MM.1S (cell line): ENCODE measurements at places on chromosomes 5 and 9.

DNA sequence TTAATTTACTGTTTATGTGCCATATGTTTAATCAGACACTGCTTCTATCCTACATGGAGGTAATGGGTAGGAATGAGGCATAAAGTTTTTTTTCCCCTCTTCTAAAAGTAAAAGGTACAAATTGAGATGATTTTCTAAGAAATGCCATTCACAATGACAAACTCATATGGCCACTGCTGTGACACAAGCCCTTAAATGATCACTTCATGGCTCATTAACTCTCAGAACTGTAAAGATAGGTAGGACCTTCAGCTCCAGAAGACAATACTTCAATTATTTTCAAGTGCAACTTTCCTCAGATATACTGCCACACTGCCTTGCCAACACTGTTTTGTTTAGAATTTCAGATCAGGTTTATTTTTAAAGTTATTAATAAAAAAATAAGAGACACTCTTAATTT, 362.9 kb upstream of the ZNF608 start:
- no peak for DNase-seq

- no peak for DNase-seq
Measured at GRCh38 chr5:16755641-16756040, 138.8 kb upstream of the RETREG1 start.

GRCh38 chr9:133135146-133135745, 14.2 kb upstream of the RALGDS start:
- no peak for DNase-seq

- no peak for DNase-seq
Measured at GRCh38 chr9:87586731-87587355, 89.2 kb downstream of the DAPK1 start.

GRCh38 chr5:173025651-173026050, 30.5 kb upstream of the CREBRF start:
- DNase-seq = no peak

- DNase-seq = no peak
Measured at GRCh38 chr5:151151793-151152192, 5.8 kb downstream of the ANXA6 start.

DNA sequence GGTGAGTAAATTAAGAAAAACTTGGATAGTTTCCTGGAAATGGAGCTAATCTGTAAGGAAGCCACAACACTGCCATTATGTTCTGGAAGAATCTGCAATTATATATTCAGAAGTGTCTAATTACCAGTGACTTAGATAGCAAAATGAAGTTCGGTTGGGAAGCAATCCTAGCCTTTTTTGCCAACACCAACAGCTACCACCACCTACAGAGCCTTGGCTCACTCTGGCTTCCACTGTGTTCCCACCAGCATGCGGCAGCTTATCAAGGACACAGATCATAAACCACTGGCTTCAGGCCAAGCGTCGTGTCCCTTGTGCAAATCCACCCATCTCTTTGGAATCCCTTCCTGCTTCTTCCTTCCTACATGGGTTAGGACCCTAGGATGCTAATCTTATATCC, 118.0 kb upstream of the PCA3 start:
- no peak for DNase-seq

DNA sequence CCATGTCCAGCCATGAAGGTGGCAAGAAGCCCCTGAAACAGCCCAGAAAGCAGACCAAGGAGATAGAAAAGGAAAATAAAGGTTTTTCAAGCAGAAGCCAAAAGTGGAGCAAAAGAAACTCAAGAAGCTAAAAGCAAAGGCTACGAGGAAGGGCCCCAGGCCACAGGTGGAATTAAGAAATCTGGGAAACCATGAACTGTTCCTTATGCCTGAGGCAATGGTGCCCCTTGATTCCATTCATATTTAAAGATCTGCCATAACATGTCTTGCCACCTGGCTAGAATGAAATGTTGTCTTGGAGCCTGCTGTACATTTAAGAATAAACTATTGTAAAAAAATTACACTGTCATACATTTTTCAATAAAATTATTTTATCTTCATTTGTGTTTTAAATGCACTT, 59.5 kb upstream of the TARS1 start:
- DNase-seq = no peak

DNA sequence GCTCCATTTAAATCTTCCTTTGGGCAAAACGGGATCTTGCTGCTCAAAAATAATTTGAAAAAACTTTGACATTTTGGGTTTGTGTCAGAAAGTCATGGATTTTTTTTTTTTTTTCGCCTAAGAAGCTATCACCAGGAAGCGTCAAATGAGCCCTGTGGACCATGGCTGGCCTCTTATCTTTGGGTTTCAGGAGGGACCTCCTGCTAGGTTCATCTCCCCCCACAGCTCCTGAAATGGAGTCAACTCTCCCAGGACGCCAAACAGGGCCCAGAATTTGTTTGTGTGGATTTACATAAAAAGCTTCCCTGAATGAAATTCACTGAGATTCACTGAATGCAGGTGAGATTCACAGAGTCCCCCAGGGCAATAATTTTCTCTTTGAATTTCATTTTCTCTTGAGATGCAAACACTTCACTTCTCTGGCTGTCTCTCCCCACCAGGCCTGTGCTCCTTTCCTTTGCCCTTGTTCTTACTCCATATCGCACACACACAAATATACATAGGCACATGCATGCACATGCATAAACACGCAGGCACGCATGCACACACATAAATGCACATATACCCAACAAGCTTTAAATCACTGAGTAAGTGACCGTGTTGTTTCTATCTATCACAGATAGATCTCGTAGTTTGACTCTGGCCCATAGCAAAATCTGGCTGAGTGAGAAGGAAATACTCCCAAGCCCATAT, 55.3 kb upstream of the GALNT10 start:
- DNase-seq = no peak

DNA sequence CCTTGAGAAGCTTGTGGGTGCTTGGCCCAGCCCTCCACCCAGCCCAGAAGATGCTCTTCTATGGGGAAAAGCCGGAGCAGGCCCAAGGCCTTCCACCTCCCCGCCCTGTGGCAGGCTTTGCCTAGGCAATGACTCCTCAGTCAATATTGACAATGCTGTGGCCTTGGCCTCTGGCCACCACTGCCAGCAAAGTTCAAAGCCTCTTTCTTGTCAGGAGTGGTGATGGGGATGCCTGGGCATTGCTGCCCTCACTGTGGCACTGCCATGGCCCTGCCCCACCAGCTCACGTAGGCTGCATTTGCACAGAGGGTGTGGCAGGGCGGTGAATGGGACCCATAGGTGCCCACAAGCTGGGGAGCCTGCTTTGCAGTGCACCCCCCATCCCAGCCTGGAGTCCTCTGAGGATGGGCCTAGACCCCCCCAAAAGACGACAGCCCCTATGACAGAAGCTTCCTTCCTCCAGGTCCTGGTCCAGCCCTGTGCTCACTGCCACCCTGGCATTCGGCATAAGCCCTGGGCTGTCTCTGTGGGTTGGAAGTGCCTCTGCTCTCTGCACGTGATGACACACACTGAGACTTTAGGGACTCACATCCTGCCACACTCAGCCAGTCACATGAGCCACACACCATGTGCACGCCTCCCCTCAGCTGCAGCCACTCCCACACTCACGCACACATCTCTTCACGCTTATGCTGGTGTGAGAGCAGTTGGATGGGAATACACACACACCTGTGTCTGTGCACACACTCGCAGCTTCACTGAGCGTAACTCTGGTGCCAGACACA, 31.1 kb downstream of the MORN5 start:
- no peak for DNase-seq

- DNase-seq = no peak
Measured at GRCh38 chr9:93346231-93347112, 105.0 kb upstream of the FAM120A start.

GRCh38 chr5:60577116-60577515, 122.8 kb downstream of the DEPDC1B start:
- DNase-seq = no peak

- peak; percentile 53 for DNase-seq
Measured at GRCh38 chr9:100714372-100715099, 136.7 kb downstream of the CAVIN4 start.

DNA sequence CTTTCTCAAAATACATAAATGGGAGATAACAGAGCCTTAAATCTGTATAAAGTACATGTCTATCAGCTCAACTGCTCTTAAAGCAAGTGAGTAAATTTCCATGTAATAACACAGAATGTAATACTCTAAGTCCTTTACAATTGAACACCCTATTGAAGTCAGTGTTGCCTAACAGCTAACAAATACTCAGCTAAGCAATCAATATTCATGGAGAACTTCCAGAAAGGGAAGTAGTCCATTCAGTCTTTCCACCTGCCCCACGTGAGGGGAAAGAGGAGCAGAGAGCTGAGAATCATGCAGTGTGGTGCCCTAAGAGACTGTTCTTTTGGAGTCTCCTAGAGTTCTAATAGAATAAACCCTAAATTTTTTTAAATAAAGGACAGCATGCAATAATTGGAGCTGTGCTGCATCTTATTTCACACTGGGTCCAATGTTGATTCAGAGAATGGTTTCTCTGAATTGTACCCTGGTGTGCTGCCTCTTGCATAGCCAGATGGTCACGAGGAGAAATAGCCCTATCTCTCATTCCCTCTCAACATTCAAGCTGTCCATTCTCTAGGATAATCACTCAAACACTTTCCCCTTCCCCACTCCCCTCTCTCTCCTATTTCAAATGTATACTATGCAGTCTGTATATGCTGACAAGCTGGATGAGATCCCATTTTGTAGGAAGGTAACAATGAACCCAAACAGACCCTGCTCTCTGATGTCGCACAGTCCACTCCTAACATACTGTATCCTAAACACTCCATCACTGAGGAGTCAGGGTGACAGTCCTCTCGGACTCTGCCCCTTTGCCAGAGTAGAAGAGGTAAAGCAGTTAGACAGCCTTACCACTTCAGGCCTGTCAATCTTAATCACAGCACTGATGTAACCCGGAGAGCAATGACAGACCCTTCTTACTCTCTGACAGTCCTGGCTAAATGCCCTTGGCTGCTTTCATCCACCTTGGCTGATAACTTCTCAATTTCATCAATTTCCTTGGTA, 134.8 kb downstream of the EPB41L4A start:
- no peak for DNase-seq

- DNase-seq = no peak
Measured at GRCh38 chr5:155091768-155092717, 78.5 kb downstream of the KIF4B start.

DNA sequence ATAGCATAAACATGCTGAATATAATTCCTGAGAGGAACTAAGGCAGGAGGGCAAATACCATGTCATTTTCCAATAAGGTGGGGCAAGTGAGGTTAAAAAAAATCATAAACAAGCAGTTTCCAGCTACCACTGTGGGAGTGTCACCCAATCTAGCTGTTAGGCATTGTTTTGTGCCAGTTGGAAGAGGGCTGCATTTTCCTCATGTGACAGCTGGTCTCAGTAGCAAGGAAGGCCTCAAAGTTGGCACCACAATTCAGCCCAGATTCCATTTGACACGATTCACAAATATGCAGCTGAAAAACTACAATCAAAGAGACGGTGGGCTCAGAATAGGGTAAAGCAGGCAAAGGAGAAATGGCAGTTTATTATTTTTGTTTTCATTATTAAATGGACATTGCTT, 636.1 kb downstream of the KIF4B start:
- DNase-seq = no peak

DNA sequence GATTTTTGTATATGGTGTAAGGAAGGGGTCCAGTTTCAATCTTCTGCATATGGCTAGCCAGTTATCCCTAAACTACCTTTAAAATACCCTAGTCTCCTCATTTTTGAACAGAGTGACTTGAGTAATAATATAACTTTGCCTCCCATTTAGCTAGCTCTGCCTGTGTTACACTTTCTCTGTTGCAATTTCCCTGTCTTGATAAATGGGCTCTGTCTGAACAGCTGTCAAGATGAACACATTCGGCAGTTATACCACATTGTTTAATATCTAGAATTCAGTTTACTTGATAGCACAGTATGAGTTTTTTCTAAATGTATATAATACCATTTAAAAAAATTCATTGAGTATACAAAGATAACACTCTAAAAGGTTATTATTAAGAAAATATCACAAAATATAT, 562.9 kb upstream of the FTMT start:
- DNase-seq = no peak

DNA sequence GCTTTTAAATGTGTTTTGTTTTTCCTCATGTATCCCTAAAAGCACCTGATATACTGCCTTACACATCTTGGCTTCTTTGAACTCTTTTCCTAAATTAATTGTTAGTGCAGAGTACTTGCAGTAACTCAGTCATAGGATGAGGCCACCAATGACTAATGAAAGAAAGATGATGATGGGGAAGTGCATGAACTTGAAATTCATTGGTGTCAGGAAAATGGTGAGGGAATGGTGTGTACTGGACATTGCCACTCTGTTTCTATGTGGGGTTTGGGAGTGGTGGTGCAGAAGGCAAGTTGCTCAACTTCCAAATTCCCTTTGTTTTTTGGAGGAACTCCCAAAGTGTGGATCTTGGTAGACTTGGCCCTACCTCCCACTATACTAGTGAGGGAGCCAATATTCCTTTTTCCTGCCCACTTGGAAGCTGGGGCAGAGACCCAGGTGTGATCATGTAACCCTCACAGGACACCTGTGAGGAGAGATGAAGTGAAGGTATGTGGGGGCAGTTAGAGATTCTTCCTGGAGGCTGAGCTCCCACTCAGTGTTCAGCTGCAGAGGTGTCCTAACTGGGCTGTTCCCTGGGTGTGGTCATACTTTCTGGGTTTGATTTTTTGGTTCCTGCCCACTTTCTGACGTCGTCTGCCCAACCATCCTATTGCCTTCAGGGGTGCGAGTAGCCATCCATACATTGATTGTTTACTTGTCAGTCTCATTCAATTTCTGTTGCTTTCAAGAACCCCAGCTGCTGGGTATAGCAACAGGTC, 298.5 kb downstream of the MAST4 start:
- no peak for DNase-seq

- no peak for DNase-seq
Measured at GRCh38 chr5:95726811-95727763, 4.0 kb upstream of the RHOBTB3 start.

DNA sequence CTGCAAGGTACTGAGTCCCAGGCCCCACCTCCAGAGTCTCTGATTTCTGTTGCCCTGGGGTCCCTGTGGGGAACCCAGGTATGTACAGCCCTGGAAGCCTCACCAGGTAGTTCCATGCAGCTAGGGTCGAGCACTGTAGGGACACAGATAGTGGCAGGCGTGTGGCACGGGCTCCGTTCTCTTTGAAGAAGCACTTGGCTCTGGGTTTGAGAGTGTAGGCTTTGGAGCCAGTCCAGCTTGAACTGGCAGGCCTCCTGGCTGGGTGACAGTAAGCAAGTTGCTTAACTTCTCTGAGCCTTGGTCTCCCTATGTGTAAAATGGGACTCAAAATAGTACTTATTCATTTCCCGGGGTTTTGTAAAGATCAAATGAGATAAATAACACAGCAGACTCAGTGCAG, 5.6 kb downstream of the OLFM1 start:
- DNase-seq = no peak

DNA sequence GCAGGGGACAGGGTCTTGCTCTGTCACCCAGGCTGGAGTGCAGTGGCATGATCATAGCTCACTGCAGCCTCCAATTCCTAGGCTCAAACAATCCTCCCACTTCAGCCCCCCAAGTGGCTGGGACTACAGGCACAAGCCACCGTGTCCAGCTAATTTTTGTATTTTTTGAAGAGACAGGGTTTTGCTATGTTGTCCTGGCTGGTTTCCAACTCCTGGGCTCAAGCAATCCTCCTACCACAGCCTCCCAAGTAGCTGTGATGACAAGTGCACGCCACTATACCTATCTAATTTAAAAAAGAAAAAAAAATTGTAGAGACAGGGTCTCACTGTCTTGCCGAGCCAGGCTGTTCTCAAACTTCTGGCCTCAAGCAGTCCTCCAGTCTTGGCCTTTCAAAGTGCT, 31.6 kb upstream of the LECT2 start:
- DNase-seq = peak; percentile 9
